NCI-H146 (cell line): ENCODE measurements at places on chromosomes 6 and 20.
A peak's percentile ranks its signal among the peaks of the same experiment; 100 is the strongest.

DNA sequence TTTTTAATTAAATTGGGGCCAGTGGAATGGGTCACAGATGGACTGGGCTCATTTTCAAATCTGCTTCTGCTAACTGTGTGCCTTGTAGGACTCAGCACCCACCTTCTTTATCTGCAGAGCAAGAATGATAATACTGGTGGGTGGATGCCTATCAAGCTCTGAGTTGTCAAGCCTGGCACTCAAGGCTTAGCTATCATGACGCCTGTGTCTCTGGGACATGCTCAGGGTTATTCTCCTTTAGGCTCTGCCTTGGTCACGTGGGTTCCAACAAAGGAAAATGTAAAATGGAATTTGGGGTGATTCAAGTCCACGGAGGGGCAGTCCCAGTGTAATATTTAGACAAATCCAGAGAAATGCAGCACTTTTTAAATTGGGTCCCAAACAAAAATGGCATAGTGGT, 202.3 kb downstream of the TSHZ2 start:
- no peak for DNase-seq

GRCh38 chr6:21496196-21496595, 97.4 kb upstream of the SOX4 start:
- no peak for DNase-seq

DNA sequence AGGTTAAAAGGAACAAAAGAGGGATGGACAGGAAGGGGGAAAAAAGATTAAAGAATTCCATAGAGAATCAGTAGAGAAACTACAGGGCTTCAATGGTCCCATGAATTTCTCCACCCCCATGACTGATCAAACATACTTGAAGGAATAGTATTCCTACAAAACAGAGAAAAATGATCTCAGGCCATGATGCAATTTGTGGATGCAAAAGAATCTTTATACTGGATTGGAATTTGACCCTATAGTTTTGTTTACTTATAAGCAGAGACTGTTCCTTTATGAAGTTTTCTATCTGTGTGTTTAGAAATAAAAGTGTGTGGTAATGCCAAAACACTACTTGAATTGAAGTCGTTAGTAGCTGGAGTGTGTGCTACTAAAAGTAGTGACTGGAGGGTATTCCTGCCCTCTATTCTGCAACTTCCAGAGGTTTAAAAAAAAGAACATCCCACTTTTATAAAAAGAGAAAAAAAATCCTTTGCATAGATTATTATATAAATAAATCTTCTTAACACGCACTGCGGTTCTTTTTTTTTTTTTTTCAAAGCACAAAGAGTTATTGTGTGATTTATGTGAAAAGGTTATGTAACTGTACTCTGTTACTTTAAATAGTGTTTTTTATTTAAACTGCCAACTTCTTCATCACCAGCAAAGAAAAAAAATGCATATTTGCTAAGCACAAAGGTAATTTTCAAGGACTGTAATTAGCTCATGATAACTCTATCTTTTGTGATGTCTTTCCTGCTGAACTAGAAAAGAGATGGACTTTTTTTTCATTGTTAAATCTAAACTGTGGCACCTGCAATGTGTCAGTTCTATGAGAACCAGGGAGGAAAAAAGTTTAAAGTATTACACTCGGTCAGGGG, 214.5 kb upstream of the CITED2 start:
- DNase-seq, result peak; percentile 87

DNA sequence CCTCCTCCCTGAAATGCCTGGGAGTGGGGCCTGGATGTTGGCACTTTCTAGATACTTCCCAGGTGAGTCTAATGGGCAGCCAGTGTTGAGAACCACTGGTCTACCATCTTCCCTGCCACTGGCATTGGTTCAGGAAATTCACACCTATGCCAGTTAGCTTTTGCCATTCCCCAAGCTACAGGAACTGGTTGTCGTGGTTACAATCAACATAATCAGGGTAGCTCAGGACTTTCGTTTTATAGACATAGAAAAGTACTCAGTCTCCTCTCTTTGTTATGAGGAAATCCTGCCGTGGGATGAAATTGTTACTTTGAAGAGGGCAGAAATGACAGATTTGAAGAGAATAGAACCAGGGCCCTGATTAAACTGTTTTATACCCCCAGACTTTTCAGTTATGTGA, 127.9 kb upstream of the FOXO3 start:
- no peak for DNase-seq

DNA sequence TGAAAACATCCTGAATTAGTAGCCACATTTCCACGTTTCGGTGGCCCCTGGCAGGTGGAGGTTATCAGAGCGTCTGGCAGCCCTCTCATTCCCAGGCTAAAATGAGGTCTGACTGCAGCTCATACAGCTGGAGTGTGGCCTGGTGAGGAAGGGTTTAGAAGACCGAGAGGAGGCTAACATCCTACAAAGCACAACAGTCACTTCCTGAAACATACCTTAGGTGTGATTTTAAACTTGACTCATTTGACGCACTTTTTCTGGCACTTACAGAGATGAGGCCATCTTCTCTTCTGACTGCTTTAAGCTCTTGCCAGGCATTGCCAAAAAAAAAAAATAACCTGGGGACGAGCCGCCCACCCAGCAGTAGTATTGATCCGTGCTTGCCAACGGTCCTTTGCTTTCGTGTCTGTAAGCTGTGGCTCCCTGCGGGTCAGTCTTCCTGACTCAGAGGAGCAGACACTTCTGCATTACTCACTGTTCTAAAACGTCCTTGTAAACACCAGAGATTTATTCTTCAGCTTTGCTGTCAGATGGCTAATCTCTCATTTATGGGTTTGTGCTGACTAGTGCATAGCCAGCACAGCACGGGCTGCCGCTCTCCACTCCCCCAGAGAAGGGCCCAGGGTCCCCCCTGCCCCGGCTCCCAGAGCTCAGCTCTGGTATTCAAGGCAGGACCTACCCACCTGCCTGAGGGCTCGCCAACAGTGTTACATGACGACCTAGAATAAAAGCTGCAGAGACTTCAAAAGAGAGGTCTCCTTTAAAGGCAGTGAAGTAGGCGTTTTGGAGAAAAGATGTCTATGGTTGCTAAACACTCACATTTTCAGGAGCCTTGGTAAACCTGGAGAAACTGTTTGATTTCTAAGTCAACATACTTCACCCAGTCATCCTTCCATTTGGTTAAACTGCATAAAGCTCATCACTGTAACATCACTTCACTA, 78.5 kb upstream of the FRMD1 start:
- DNase-seq, result no peak

- DNase-seq, result no peak
Measured at GRCh38 chr6:21935561-21936028, 342.0 kb downstream of the SOX4 start.

DNA sequence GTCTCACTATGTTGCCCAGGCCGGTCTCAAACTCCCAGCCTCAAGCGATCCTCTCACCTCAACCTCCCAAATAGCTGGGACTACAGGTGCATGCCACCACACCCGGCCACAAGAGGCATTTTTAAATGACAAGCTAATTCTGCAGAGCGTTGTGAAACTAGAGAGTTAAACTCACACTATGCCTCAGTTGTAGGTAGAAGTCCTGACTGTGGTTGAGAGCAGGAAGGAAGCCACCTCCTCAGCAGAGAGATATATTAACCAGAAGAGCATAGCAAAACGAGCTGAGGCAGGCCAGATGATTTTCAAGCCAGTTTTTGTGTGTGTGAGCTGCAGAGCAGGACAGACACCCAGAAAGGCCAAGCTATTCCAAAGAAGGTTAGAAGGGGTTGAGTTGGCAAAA, 150.3 kb downstream of the MBOAT1 start:
- no peak for DNase-seq

DNA sequence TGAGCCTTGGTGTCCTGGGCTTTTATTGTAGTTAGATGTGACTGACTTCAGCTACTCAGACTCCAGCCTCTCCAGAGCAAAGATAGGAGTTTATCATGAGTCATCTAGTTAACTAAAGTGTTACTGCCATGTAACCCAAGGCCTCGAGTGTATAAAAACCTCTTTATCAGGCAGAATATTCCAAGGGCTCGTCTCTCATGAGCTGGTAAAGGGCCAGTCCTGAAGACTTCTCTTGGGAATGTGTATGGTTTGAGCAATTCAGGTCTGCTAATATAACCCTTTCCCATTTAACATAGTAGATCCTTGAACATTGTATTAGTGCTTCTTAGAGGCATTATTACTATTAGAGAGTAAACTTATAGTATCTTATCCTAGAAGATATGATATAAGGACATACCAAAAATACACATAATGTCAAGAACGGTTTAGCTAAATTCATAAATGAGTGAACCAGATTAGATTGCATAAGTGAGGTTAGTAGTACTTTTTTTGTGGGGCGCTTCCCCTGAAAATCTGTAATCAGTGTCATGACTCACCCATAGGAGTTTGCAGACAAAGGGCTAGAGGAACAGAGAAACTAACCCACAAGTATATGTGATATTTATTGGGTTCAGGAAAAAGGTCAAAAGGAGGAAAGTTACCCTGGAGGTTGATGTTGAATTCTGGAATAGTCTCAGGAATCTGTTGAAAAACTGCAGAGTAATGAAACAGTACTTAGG, 16.0 kb downstream of the DSE start:
- DNase-seq, result no peak

DNA sequence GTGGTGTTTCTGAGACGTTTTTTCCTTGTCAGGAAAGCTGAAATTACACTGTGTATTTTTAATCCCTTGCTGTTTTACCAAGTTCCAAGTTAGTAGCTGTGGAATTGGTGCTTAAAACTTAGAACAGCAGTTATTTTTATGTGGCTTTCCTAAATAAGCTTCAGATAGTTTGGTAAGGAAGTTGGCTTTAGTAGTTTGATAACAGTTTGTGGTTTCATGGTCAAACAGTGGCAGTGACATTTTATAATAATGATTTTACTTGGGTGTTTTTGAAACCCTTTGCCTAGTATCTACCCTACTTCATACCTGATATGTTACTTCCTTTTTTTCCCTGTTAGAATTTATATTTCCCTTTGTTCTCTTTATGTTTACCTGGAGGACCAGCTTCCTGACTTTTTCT, 164.9 kb downstream of the JARID2 start:
- DNase-seq, result no peak

- DNase-seq, result no peak
Measured at GRCh38 chr20:63942250-63942951, 13.8 kb downstream of the UCKL1 start.

- no peak for DNase-seq
Measured at GRCh38 chr20:5342021-5342420, 25.3 kb upstream of the PROKR2 start.

GRCh38 chr6:85484948-85485347, 35.1 kb downstream of the NT5E start:
- no peak for DNase-seq

DNA sequence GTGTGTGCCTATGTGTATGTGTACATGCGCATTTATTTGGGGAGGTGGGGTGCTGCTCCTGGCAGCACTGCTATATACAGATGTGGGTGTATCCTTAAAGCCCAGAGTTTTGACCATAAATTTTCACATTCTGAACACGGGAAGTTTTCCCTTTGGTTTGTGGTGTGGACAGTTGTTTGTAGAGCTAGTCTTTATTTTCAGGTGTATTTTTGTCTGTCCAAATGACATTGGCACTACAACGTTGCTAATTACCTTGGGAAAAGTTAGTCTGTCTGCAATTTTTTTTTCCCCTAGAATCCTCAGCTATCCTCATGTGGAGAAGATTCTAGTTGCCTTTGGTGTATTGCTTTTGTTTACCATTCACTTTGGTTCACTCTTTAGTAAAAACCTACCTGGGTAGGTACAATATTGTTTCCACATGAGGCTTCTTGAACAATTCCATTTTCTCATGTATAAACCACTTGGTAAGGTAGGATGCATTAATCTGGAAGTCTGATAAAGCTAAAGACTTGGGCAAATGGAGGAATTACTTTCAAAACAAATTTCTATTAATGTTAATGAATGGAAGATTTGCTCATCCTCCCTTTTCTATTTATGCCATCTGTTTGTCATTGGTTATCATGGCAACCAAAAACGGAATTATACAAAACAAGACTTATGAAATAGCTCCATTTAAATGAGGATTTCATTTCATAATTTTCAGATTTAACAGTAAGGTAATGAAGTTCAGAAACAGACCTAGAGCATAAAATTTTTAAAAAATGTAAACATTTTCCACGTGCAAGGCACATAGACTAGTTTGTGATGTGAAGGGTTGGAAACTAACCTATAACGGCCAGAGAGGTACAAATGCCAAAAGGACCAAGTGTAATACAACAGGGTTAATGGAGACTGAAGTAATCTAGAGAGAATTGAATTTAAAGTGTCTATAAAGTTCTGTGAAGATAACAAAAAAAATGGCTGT, 3.9 kb downstream of the CCN2 start:
- no peak for DNase-seq

DNA sequence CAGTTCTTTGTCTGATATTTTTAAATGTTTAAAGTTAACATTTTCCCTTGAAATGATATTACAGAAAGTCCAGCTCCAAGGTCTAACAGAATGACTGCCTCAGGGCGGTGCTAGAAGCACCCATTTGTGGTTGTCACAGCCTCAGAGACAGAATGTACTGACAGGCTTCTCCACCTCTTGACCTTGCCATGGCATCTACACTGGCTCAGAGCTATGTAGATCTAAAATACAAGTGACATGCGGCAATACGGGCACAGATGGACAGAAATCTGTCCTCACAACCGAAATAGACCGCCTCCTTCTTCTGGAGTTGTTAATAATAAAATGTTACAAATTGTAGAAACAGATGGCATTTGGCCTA, 167.2 kb upstream of the THEMIS start:
- no peak for DNase-seq

DNA sequence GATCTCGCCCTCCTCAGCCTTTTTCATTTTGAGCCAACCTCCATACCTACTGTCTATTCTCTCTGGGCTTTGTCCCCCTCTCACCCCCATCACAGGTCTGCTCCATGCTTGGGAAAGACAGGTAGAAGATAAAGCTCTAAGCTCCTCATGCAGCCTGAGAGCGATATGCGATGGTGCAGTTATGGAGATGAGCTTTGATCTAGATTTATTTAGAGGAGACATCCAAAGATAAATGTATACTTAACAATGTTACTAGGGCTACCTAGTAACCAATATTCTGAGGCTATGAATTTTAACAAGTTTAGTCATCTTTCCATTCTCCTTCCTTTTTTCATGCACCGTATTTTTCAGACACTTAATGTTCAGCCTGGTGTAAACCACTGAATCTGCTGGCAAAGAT, 95.3 kb downstream of the TRDN start:
- DNase-seq, result no peak

DNA sequence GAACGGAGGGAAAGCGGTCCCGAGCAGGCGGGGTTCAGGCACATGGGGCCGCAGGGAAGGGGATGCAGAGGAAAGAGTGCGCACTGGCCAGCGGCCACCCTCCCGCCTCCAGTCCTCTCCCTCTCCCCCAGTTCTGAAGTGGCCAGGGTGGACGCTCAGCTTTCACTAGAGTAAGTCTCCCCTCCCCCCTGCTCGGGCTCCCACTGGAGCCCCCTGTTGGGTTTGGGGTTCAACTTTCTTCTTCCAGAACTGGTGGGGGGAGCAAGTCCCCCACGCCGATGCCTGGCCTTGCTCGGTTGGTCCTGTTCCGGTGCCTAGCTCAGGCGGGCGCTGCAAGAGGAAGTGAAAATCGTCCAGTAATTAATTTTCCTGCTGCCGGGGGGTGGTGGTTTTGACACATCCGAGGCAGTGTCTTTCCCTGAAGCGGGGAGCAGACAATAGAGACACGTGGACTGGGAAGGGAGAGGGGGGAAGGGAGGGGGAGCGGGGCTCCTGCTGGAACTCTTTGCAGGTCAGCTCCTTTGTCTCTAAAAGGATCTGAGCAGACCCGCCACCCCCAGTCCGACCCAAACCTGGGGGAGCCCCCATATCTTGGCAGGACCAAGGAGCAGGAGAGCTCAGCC, 824 bp upstream of the SCRT2 start:
- DNase-seq, result no peak
